ENCODE measurements at places on chromosomes 1 and 21.

DNA sequence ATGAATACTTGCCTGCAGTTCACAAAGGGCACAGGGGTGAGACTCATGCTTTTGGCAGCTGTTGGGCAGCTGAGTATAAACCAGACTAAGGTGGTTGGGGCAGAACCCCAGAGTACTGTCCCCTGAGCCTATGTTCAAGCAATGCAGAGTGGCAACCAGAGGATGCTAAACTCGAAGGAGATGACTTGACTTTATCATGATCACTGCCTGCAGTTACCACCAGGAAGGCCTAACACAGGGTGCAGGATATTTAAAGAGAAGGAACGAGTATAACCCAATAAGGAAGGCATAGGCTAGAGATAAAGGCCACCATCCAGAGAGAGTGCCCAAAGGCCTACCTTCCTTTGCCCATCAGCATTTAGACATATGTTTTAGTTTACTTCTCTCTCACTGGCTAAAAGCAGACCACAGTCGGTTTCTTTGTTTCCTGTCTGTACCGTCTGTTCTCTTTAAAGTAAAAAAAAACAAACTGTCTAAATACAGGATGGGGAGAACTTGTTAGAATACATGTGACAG is 83.3 kb downstream of the MPZL1 start:
- DNase-seq = no peak

DNA sequence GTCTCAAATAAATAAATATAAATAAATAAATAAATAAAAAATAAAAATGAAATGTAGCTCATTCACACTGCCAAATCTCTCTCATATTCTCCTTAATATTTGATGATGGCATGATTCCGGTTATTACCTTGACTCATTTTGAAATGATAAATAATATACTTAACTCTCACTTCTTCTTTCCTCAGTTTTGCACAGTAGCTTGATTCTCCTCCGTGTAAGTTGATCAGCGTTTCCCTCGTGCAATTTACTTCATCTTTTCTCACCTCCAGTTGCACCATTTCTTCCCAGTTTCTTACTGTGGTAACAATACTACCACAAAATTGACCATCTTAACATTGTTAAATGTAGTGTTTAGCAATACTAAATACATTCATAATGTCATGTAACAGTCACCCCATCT is 111.6 kb downstream of the RIPK4 start:
- DNase-seq = no peak

- no peak for DNase-seq
Observed at GRCh38 chr21:46055863-46056281, 42.0 kb upstream of the COL6A2 start.

GRCh38 chr1:160744199-160744851 is 5.3 kb downstream of the SLAMF7 start:
- DNase-seq = no peak

DNA sequence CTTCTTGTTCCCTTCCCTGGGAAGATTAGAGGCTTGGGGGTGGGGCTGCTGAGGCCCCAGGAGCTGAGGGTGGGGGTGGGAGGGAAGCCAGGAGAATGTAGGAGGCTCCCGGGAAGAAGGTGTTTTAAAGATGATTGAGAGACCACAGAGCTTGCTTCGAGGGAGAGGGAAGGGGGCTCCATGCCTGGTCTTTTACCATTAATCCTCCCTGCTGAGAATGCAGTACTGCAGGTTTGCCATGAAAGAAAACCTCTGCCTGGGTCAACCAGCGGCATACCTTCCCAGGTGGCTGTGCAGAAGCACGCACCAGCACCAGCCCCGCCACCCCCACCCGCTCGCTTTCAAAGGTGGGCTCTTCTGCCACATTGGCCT is 15.4 kb downstream of the ABCA4 start:
- no peak for DNase-seq

Measured in hippocampal formation (tissue), 2 donors.